Uterus (tissue), 4 donors: ENCODE measurements at places on chromosomes 6 and 20.

DNA sequence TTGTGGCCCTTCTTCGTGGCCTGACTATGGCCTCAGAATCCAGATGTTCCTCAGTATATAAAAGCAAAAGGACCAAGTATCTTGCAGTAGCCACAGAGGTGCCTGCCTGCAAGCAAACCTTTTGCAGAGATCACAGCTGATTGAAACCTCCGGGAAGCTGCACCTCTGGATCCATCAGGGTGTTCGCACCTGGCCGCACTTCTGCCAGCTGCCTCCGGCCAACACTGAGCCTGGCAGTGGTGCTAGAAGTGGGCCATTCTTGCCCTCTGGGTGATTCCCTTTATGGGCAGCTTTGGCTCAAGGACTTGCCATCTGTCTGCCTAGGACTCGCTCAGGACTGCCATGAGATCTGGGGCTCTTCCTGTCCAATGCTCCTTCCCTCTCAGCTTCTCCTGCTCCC is 214.6 kb upstream of the ECI2 start:
- no peak for DNase-seq

DNA sequence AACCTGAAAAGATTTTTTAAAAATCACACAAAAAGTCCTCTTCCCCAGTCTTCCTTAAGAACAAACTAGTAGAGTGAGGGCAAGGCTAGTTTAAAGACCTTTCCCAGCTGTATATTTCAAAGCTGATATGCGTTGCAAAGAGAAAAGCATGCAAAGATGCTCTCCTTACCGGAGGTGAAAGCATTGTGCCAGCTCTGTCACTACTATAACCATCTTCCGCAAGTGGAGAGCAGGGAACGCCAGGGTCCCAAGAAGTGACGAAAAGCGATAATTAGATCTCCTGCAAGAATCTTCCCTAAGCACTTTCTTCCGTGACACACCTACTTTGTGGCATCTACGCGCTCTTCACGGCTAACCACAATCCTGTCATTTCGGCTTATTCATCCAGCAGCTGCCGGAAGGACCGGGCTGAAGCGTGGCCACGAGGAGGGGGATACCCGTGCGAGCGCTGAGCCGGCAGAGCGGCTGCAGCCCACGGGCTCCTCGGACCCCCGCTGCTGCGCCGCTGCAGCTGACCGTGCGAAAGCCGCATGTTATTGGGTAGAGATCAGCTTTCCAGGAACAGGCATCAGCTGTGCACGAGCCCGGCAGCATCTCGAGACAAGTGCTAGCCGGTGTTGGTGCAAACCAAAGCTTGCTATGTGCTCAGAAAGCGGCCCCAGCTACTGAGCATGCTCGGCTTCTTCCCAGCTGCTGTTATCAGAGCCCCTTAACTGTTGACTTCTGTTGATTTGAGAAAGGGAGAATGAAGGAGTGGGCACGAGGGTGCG is 57.2 kb upstream of the ARHGAP18 start:
- no peak for DNase-seq

DNA sequence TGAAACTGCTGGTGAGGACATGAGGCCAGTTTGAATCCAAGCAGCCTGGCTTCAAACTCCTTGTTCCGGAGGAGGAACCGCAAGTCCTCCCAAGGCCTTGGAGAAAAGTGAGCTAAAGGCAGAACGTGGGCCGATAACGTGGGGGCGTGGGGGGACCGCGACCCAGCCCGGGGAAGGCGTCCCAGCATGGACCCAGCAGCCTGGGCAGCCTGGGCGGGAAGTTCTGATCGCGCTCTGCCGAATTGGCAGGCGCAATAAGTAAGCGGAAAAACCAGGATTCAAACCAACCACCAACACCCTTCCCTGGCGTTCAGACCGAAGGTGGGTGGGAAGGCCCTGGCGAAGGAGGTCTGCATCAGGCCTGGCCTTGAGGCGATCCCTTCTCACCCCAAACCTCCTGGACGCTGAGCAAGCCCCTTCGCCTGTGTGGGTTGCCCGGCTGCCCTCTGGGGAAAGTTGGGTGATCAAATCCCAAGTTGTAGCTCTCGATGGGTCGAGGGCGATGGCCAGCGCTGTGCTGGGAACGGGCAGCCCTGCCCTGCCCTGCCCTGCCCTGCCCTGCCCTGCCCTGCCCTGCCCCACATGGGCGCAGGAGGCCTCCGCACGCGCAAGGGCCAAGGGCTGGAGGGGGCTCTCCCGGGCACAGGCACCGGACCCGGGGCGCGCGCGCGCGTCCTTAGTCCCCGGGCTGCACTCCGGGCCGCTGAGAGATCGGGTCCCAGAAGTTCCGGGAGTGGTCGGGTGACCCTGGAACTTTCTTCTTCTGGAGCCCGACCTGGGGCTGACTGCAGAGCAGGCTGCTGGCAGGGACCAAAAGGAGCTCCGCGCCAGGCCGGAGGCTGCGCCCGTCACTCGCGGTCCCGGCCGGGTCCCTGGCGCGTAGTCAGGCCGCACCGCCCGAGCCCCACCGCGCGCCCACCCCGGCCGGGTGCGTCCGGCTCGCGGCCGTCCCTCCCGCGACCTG is 637 bp upstream of the SLC22A3 start:
- no peak for DNase-seq

DNA sequence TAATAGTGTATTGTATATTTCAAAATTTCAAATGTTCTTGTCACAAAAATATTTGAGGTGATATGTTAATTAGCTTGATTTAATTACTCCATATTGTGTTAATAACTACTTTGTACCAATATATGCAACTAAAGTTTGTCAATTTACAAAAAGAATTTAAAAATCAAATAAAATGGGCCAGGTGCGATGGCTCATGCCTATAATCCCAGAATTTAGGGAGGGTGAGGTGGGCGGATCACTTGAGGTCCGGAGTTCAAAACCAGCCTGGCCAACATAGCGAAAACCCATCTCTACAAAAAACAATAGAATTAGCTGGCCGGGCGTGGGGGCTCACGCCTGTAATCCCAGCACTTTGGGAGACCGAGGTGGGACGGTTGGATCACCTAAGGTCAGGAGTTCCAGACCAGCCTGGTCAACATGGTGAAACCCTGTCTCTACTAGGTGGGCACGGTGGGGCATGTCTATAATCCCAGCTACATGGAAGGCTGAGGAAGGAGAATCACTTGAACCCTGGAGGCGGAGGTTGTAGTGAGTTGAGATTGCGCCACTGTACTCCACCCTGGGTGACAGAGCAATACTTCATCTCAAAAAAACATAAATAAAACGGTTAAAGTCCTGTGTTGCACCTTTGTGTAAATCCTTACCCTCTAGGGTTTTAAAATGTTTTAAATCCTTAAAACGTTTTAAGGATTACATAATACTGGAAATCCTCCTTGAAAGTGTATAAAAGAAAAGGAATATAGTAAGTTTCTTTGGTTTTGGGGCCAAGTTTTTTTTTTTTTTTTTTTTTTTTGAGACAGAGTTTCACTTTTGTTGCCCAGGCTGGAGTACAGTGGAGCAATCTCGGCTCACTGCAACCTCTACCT is 4.0 kb downstream of the HSPA1B start:
- no peak for DNase-seq

- DNase-seq = no peak
Observed at GRCh38 chr20:41347523-41348429, 7.2 kb downstream of the LPIN3 start.

- no peak for DNase-seq
Observed at GRCh38 chr6:71886184-71887005, at the start of gene RIMS1. Gene RIMS1 (plus strand): TSS chr6:71886550. CDS start chr6:71887024, 474 bp downstream.
